ENCODE measurements at places on chromosomes 6 and 20. TPM values are rescaled to one million over a fixed set of nuclear protein-coding genes. Genes with fewer than 3 reads are reported as not detected.

DNA sequence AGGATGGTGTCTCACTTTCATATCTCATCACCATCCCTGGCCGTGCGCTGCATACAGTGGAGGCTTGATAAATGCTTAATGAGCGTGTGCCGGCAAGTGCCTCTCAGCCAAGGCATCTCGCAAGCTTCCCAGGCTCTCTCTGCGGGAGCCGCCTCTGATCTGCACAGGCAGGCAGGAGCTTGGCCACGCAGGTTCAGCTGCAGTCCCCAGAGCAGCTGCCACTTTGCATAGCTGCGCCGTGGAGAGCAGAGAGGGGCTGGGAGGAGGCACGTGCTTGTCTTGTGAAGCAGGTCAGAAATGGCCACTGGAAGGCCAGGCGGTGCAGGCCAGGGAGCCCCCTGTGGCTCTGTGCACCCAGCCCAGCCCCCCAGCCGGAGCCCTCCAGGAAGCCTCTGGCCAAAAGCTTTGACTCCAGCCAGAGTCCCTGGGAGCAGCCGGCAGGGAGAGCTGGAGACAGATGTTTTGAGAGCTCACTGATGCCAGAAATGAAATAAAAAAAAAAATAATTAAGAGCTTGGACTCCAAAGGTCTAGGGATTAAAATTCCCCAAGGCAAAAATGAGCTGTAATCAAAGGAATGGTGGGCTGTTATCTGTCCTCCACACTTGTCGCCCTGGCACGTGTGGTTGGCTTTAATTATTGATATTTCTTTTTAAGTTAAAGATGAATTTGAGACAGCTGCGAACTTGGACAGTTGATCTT, 377.0 kb downstream of the CDH4 start:
- no peaks in the 10 kb centered on the region for H3K36me3 ChIP-seq
- peak; percentile 72 for DNase-seq
- H3K4me3 ChIP-seq: no peak overlapping the region
- no peak overlapping the region for H3K27ac ChIP-seq
- H3K27me3 ChIP-seq: peaks cover 5% of the 10 kb centered on the region

DNA sequence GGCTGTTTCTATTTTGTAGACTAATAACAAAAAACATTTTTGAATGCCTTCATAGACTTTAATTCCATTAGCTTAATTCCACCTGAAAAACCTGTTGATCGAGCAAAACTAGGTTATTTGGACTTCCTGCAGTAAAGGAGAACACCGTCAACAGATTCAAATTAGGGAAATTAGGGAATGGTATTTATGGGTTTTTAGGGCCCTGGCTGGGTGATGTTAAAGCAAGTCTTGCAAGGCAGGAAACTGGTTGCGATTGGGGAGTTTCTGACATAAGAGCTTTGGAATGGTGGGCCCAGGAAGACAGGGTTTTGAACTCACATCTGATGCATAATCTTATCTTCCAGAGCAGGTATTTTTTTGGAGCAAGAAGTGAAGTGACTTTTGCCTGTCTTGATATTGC, 40.1 kb upstream of the TFAP2C start:
- H3K4me1 ChIP-seq: no peaks in the 10 kb centered on the region
- DNase-seq: no peak
- H3K27me3 ChIP-seq: no peaks in the 10 kb centered on the region
- no peaks in the 10 kb centered on the region for H3K36me3 ChIP-seq
- H3K4me3 ChIP-seq: no peak overlapping the region

DNA sequence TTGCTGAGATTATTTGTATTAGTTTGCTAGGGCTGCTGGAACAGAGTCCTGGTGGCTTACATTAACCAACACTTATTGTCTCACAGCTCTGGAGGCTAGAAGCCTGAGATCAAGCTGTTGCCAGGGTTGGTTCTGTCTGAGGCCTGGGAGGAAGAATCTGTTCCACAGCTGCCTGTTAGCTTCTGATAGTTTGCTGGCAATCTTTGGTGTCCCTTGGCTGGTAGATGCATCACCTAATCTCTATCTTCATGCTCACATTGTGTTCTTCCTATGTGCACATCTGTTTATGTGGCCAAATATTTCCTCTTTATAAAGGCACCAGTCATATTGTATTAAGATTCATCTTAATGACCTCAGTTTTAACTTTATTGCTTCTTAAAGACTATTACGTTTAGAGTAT, 19.5 kb downstream of the SF3B5 start:
- H3K36me3 ChIP-seq: no peaks in the 10 kb centered on the region
- no peak overlapping the region for H3K27ac ChIP-seq
- no peak overlapping the region for H3K4me3 ChIP-seq

DNA sequence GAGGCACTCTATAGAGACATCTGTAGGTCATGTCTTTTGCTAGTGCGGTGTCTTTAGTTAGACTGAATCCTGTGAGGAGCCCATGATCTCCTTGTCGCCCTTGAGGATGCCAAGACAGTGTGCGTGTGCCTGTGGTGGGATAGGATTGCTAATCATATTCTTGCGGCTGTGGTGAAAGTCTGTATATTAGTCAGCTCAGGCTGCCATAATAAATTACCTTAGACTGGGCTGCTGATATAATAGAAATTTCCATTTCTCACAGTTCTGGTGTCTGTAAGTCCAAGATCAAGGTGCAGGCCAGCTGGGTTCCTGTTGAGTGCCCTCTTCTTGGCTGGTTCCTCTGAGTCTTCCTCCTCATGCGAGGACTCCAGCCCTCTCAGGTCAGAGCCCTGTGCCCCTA, 141.2 kb downstream of the JARID2 start:
- H3K27me3 ChIP-seq: peaks cover 10% of the 10 kb centered on the region
- no peak overlapping the region for H3K27ac ChIP-seq
- no peak for DNase-seq
- H3K36me3 ChIP-seq: no peaks in the 10 kb centered on the region
- peaks cover 62% of the 10 kb centered on the region for H3K4me1 ChIP-seq
- H3K4me3 ChIP-seq: no peak overlapping the region

DNA sequence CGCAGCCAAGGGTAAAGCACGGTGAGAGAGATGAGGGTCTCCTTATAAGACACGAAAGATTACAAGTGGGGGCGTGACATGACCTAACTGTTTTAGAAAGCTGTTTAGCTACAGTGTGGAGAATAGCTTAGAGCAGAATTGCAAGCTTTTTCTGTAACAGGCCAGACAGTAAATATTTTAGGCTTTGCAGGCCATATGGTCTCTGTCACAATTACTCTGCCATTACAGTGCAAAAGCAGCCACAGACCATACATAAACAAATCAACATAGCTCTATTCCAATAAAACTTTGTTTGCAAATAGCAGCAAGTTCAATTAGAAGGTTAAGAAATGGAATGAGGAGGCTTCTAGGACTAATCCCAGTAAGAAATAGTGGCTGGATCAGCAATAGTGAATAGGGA, 16.8 kb downstream of the PGM3 start:
- no peak overlapping the region for H3K4me3 ChIP-seq
- H3K4me1 ChIP-seq: no peaks in the 10 kb centered on the region
- no peaks in the 10 kb centered on the region for H3K36me3 ChIP-seq
- peak overlapping the region; percentile 22 for H3K27ac ChIP-seq
- H3K27me3 ChIP-seq: no peaks in the 10 kb centered on the region
- no peak for DNase-seq

- H3K36me3 ChIP-seq: no peaks in the 10 kb centered on the region
- no peak overlapping the region for H3K27ac ChIP-seq
- H3K4me1 ChIP-seq: peaks cover 40% of the 10 kb centered on the region
- no peak overlapping the region for H3K4me3 ChIP-seq
These were observed 111.8 kb downstream of the MAP7 start for GRCh38 chr6:136438441-136438840.

- H3K4me1 ChIP-seq: peaks cover 29% of the 10 kb centered on the region
- no peaks in the 10 kb centered on the region for H3K36me3 ChIP-seq
- no peak overlapping the region for H3K4me3 ChIP-seq
- no peaks in the 10 kb centered on the region for H3K27me3 ChIP-seq
- DNase-seq: no peak
These were observed 208.2 kb downstream of the SMOC2 start for GRCh38 chr6:168649209-168649608.

DNA sequence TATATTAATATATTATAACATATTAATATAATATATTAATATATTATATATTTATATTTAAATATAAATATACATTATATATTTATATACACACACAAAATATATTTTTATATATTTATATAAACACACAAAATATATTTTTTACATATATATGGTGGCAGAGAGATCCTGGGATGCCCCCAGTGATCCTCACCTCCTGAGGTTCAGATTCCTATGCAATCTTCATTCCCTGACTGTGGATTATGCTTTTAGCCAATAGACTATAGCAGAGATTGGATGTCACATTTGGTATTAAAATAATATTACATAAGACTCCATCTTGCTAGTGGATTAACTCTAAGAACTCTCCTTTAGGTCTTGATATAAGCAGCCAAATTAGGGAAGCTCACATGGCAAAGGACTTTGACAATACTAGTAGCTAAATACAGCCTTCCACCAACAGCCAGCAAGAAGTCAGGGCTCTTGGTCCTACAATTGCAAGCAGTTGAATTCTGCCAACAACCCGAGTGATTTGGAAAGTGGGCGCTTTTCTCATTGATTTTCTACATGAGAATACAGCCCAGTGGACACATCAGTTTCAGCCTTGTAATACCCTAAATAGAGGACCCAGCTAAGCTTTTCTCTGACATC, 681.0 kb downstream of the C6orf118 start:
- H3K36me3 ChIP-seq: peaks cover 5% of the 10 kb centered on the region
- H3K27ac ChIP-seq: no peak overlapping the region
- no peak for DNase-seq
- no peaks in the 10 kb centered on the region for H3K4me1 ChIP-seq
- no peak overlapping the region for H3K4me3 ChIP-seq

Gene TBC1D22B
- 10.2 TPM for total RNA-seq

Gene FAM184A
- 20.0 TPM for total RNA-seq

Data from glutamatergic neuron (in vitro differentiated cells).